ENCODE measurements at places on chromosomes 4 and X.

GRCh38 chr4:153592064-153592463, 92.0 kb upstream of the TLR2 start:
- no peak for DNase-seq

GRCh38 chr4:140004549-140004895, 149.5 kb downstream of the MAML3 start:
- no peak for DNase-seq

DNA sequence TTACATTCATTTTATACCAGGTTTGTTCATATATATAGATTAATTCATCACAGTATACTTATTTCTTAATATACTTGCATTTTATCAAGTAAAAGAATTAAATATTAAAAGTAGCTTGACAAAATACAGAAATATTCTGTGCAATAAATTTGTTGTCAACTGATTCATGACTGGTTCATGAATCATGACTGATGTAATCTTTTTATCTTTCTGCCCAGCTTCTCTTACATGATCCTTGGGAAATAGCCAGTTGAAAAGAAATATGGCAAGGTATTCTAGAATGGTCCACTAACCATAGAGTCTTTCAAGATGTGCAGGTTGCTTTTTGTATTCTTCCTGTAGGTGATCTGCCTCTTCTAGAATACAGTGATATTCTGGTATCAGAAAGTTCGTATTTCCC, 4.2 kb upstream of the CCNA2 start:
- no peak for DNase-seq

GRCh38 chr4:57191523-57192034, 81.4 kb upstream of the IGFBP7 start:
- DNase-seq: no peak

GRCh38 chrX:16023790-16024734, 99.3 kb upstream of the GRPR start:
- DNase-seq: peak; percentile 23

DNA sequence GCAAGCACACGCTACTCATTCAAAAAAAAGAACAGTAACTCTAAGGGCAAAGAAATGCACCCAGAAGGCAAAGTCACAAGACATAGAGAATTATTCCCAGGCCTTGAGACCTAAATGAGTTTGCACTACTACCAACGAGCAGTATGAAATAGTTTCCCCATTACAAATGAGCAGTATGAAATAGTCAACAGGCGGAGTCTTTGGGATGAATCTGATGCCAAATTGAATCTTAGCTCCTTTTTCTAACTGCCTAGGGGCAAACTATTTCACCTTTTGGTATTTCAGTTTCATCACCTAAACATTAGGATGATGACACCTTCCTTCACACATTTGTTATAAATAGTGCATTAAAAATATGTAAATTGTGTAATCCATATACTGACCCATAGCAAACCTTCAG, 213.0 kb upstream of the FAT4 start:
- no peak for DNase-seq

- no peak for DNase-seq
These were observed 8.4 kb downstream of the EMCN start for GRCh38 chr4:100509386-100509785.

DNA sequence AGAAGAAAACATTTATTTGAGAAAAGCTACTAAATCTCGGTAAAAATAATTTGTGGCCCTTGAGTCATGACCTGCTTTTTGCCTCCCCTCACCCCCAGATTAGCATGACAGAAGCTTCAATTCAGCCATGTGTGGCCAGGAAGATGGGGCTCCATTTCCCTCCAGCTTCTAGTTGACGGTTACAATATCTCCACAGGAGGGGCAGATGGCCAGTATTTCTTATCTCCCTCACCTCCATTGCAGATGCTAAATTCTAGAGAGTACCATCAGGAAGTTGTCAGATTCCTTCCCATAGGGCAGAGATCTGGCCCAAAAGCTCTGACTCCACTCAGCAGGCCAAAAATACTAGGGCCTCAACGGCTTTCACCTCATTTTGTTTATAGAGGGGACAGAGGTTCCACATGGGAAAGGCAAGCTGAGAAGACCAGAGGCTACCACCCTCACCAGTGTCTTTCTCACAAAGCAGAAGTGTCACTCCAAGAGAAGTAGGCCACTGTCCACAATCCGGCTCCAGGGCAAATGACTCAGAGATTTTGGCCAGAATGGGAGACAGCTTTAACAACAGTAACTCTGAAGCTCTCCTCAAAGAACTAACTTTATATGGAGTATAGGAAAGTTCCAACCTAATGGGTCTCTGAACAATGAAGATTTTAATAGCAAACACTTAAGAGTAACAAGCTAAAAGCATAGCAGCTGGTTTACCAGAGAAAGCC, 108.3 kb downstream of the TBC1D19 start:
- DNase-seq: no peak

- no peak for DNase-seq
These were observed 198.5 kb upstream of the FAM241A start for GRCh38 chr4:111946800-111947199.

DNA sequence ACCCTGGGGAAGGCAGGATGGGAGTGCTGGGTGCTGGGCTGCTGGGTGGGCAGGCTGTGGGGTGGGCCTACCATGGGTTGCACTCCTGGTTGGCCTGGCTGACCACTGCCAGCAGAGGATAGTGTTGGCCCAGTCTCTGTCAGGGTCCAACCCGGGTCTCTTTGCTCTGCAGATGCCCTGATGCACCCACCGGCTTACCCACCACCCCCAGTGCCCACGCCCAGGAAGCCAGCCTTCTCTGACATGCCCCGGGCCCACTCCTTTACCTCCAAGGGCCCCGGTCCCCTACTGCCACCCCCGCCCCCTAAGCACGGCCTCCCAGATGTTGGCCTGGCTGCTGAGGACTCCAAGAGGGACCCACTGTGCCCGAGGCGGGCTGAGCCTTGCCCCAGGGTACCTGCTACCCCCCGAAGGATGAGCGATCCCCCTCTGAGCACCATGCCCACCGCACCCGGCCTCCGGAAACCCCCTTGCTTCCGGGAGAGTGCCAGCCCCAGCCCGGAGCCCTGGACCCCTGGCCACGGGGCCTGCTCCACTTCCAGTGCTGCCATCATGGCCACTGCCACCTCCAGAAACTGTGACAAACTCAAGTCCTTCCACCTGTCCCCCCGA, 14.2 kb upstream of the ADD1 start:
- no peak for DNase-seq

GRCh38 chrX:23333842-23334520, 668 bp upstream of the PTCHD1 start:
- DNase-seq: no peak

- no peak for DNase-seq
These were observed 40.0 kb downstream of the FAM53A start for GRCh38 chr4:1643971-1644735.

DNA sequence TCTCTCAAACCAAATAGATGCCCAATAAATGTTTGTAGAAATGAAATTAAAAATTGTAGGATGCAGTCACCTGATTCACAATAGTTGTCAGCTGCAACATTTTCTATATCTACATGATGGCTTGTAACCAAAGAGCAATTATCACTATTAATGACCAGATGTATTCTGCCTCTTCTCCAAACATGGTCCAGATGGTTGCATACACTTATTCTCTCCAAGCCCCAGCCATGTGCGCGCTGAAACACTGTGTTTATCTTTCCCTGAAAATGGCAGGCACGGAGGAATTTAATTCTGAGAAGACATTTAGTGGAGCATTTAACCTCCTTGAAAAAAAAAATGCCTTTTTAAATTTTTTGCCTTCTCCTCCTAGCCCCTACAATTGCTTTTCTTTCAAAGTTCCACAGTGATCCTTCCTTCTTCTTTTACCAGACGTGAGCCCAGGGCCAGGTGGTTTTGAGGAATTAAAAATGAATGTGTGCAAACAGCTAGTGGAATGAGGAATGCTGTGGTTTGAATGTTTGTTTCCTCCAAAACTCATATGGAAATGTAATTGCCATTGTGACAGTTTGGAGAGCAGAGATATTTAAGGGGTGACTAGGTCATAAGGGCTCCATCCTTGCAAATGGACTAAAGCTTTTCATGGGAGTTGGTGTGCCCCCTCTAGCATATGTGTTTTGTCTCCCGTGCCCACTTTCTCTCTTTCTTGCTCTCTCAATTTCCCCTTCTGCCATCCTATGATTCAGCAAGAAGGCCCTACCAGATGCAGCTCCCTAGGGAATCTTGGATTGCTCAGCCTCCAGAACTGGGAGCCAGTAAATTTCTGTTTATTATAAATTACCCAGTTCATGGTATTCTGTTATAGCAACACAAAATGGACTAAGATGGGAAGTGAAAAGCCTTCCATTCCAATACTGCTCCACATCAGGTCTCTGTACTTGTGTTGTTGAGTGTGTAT, 136.0 kb downstream of the GABRB1 start:
- DNase-seq: no peak

- DNase-seq: no peak
These were observed 64.3 kb upstream of the HELT start for GRCh38 chr4:184953971-184954370.

DNA sequence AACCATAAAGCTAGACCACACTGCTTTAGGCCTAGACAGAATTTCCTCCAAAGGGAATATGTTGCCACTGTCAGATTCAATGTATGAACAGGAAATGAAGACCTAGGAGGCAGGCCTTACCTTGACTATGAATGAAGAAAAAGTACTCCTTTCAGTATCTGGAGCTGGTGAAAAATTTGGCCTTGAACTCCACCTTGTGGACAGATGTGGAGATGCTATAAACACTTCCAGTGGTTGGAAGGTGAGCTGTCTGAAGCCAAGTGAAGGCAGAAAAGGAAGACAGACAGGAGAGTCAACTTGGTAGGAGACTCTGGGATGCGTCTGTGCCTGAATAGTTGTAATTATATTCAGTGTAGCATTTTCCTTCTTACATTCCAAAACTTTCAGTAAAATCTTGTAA, 17.2 kb downstream of the SPIN3 start:
- DNase-seq: peak; percentile 10

- no peak for DNase-seq
These were observed 126.0 kb upstream of the LDB2 start for GRCh38 chr4:17024425-17024824.

DNA sequence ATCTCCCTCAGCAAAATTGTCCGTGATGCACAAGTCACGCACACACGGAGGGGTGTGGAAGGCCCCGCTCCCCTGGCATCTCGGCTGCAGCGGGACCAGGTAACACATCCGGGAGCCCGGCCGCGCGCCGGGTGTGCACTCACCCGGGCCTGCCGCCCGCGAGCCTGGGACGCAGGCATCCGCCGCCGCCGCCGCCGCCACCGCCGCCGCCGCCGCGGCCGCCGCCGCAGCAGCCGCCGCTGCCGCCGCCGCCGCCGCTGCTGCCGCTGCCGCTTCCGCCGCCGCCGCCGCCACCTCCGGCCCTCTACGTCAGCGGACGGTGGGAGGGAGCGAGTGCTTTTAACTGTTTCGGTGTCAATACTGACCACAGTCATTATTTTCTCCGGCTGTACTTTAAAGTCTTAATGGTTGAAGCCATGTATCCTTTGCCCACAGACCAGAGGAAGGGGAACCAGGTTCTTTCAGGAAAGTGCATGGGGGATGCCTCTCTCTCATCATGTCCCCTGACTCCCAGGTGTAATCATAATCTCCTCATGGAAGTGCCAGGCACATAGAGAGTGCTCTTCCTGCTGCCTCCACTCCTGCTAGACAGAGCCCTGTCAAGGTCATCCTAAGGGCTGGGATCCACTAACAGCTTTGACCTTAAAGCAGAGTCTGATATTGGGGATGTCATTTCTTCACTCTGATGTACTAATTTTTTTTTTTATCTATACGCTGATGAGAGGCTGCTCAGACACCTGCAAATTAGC, 38.0 kb downstream of the MAGEE2 start:
- DNase-seq: peak; percentile 9

GRCh38 chrX:115940888-115941332, 229.6 kb upstream of the AGTR2 start:
- DNase-seq: peak; percentile 16

GRCh38 chr4:139940600-139940999, 213.4 kb downstream of the MAML3 start:
- DNase-seq: no peak

DNA sequence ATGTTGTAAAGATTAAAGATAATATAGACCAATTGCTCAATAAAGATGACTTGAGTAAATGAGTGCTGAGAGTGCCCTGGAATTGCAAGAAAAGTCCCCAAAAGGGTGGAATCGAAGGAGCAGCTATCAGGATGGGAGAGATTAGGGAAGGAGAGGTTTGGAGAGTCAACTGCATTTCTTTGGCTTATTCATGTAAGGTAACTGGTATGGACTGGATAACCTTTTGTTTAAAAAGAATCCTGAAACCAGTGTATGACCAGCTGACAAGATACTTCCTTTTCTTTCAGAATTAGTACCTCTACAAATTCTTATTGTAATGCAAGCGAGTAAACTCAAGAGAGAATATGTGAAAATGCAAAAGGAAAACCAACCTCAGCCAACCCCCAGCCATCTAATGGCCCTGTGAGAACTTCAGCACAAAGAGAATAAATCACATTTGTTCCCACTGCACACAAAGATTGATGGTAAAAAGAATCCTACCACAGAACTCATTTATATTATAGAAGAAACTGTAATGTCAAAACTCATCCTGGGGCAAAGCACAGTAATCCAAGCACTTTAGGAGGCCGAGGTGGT, 24.5 kb upstream of the SPP1 start:
- DNase-seq: no peak

DNA sequence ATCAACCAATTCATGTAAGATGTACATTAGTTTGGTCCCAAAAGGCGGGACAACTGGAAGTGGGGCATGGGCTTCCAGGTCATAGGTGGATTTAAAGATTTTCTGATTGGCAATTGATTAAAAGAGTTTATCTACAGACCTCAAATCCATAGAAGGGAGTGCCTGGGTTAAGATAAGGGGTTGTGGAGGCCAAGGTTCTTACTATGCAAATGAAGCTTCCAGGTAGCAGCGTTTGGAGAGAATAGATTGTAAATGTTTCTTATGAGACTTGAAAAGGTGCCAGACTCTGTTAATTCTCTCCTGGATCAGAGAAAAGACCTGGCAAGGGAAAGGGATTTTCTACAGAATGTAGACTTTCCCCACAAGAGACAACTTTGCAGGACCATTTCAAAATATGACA, 2.4 kb downstream of the MGST2 start:
- no peak for DNase-seq

DNA sequence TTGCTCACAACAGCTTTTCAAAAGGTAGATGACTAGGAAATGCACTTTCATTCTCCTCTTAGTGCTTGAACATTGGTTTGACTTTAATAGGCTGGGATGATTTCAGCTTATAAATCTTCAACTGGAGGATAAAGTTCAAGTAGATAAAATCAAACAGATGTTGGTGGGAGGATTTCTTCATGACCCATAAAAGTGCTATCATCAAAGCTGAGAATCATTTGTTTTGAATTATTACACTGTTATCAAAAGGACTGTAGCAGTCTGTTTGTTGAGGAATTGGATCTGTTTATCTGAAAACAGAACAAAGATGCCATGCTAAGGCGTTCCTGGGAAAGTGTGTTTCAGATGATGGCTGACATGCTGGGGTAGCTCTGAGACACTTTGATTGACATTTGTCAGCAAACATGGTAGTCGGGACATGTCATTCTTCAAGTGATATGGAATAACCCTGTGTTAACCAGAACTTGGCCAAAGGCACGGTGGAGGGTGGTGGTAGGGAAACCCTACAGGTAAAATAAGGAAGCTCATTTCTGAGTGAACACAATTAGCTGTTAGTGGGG, 304.0 kb upstream of the PITX2 start:
- DNase-seq: no peak

GRCh38 chr4:183469936-183470335, 25.5 kb downstream of the CDKN2AIP start:
- DNase-seq: no peak

Measured in GM19239 (cell line).